Substantia nigra (tissue), 51 donors: ENCODE measurements at places on chromosomes 4 and X.

DNA sequence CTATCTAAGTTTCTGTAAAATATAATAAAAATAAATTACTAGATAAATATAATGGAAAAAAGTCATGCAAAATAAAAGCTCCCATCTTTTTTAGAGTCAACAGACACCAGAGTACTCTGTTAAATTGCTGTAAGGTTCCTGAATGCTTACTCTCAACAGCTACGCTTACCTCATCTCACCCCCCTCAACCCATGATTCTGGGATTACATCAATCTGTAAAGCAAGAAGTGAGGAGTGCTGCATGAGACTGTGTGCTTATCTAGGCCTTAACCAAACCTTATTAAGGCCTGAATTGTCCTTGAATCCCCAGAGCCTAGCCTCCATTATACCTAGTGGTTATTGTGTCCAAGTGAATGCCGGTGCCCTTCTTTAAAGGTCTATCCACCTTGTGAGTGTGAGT lies 735.8 kb downstream of the RPA4 start:
- no peak for DNase-seq

- no peak for DNase-seq
These were observed 126.7 kb downstream of the NHS start for GRCh38 chrX:17501746-17502145.

DNA sequence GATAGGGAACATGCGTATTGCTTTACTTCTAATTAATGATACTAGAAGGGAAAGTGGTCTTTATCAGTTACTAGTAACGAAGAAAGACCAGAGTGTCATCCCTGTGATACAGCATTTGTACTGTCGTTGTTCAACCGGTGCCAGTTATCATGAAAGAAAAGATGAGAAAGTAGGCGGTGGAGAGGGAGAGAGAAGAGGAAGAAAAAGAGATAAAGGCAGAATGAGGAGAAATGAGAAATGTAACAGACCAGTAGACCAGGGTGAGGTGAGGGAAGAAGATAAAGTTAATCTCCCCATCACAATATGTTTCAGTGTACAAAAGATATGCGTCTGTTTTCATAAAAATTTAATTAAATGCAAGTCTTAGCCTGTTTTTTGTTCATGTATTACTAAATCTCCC lies 135.2 kb upstream of the HPGD start:
- no peak for DNase-seq

DNA sequence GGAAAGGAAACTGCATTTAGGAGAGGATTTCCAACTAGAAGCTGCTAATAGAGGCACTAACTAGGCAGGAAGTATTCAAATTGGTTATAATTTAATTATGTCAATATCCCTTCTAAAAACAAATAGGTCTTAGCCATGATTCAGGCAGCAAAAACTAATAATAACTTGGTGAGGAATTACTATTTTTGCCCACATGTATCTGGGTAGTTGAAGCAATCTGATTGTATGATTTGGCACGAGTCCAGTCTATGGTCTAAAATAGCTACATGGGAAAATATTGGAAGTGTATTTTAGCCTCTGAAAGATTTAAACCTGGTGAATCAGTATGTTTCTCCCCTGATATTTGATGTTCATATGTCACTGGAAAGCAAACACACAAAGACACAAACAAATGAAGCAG lies 62.2 kb downstream of the MFAP3L start:
- no peak for DNase-seq

GRCh38 chr4:178799204-178799603 lies 1357.0 kb upstream of the AGA start:
- no peak for DNase-seq

- no peak for DNase-seq
These were observed 45.9 kb upstream of the ZNF827 start for GRCh38 chr4:145984563-145984962.

DNA sequence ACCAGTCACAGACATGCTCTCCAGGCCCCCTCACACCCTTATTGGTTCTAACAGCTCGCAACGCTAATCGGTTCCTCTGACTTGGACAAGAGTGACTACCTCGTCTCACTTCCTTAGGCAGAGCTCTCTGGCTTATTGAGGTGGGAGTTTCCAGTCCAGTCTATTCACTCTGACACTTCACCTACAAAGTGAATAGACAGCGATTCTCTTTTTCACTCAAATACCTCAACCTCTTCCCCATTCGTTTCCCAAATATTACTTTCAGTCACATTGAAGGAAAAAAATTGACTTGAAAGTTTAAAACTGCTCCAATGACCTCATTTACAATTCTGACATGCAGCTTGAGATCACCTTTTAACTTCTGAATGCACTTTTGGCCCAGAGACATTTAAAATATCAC lies 17.7 kb downstream of the HELT start:
- DNase-seq: no peak

DNA sequence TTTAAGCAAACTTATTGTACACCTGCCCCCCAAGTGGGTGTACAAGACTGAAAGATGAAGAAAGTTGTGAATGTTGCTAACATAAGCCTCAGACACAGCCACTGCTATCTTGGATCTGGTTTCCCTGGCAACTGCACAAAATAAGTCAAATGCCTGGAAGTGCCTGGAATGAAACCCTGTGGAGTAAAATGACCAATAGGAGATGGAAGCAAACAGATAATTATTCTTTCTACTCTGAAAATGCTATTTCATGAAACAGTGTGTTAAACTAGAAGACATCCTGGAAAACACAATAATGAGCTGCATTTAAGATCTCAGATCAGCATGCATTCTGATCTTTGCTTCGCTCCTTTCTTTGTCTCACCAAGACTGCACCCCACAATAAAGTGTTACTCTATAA lies 1016.0 kb downstream of the ARAP2 start:
- DNase-seq: no peak

DNA sequence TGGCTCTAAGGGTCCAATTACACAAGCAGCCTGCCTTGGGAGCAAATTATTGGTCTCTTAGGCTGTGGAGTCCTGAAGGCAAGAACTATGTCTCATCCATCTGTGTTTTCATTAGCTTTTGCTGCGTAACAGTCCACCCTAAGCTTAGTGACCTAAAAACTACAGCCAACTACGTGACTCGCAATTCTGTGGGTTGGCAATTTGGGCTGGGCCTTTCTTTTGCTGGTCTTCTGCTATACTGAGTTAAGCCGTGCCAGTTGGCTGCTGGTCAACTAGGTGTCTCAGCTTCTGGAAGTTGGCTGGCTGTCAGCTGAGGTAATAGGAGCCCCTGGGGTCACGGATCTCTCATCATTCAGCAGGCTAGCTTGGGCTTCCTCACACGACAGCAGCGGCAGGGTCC lies 205.6 kb upstream of the S100G start:
- DNase-seq: no peak

DNA sequence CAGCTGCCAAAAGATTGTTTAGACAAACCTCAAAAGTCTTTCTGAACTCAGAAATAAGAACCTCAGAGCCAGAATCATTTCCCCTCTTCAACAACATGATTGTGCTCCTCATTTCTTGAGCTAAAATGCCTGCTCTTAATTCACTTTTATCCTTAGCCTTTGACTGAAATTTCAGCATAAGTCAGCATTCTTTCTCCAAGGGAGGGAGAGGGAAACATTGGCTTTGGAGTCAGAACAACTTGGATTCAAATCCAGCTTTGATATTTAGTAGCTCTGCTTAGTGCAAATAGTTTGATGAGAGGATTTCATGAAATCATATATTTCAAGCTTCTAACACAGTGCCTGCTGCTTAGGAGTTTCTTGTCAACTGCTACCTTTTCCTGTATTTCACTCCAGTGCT lies 484.6 kb upstream of the INTU start:
- no peak for DNase-seq

- DNase-seq: no peak
These were observed 173.2 kb upstream of the FAM9B start for GRCh38 chrX:9207142-9207541.

DNA sequence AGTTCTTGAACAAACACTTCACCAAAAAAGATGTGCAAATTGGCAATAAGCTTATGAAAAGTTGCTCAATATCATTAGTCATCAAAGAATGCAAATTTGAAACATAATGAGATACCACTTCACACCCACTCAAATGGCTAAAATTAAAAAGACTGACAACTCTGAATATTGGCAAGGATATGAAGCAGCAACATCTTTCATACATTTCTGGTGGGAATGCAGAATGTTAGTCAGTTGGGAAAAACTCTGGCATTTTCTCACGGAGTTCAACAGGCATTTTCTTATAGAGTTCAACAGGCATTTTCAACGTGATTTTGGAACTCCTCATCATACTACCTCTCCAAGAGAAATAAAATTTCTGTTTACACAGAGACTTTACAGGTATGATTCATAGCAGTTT lies 297.4 kb upstream of the MAGEC2 start:
- no peak for DNase-seq
